ENCODE measurements at places on chromosomes 4 and X.

DNA sequence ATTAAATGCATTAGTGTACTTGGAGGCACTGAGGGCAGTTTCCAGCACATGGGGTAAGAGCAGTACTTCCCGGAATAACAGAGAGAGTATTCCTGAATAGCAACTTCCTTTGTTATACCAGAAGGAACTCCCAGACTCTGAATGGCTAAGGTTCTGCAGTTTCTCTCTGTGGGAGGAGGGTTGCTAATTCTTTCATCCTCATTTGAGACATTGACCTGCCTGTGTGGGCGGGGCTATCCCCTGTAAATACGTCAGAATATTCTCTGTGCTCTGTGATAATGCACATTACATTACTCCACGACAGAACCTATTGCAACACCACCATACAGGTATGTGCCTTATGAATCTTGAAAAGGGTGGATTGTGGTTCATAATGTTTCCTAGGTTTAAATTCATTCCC, 52.7 kb downstream of the SPINK2 start:
- no peaks in the 10 kb centered on the region for H3K36me3 ChIP-seq
- H3K4me1 ChIP-seq, result no peaks in the 10 kb centered on the region
- H3K27ac ChIP-seq, result no peak overlapping the region
- no peaks in the 10 kb centered on the region for H3K27me3 ChIP-seq
- no peak for DNase-seq

DNA sequence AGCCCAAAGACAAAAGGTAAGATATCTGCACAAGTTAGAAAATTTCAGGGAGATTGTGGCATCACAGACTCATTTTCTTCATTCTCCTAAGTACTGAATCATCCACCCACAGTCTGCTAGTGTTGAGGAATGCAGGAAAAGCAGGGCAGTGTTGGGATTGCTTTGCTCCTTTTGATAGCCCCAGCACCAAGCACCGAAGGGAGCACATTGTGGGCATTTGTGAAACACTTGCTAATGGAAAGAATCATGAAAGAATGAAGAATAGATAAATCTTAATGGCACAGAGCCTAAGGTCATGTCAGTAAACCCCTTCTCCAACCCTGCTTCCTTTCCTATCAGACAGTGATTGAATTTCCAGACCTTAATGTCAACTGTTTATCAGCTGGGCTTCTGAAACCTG, 103.1 kb upstream of the GPRIN3 start:
- DNase-seq, result no peak
- no peaks in the 10 kb centered on the region for H3K36me3 ChIP-seq
- H3K4me1 ChIP-seq, result no peaks in the 10 kb centered on the region
- H3K27ac ChIP-seq, result no peak overlapping the region

DNA sequence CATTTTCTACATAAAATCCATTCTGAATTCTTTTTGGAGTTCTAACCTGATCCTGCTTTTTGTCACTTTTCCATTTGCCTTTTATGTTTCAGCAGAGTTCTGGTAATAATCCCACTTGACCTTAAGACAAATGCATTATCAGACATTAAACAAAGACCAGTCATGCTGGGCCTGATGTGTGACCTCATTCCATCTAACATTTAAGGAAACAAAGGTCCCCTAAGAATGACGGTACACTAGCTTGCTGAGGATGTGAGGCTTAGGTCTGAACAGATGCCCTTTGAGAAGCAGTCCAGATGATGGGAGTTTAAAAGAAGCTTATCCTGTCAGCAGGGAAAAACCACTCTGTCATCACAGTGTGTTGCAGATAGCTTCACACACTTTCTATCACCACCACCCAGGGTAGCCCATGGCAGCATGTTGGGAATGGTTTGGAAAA, 38.1 kb upstream of the PDE5A start:
- no peak overlapping the region for H3K27ac ChIP-seq
- no peaks in the 10 kb centered on the region for H3K36me3 ChIP-seq
- peaks cover 7% of the 10 kb centered on the region for H3K27me3 ChIP-seq
- no peak for DNase-seq

DNA sequence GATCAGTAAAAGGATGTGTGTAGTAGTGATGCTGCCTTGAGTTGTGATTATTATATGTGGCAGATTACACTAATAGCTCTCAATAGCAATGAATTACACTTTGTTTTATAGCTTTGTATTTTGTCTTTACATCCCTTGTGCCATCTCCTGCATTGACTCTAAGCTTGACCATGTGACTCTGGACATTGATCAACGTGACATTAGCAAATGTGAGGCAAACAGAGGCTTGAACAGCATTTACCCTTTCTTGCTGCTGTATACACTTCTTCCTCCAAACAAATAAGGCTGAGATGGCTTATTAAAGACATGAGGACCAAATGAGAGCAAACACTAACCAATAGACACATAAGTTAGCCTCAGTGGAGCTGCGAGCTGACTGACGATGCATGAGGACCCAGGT, 63.5 kb downstream of the MAD2L1 start:
- no peaks in the 10 kb centered on the region for H3K36me3 ChIP-seq
- no peak overlapping the region for H3K27ac ChIP-seq
- H3K4me3 ChIP-seq, result no peak overlapping the region
- H3K4me1 ChIP-seq, result peaks cover 2% of the 10 kb centered on the region
- no peak for DNase-seq

DNA sequence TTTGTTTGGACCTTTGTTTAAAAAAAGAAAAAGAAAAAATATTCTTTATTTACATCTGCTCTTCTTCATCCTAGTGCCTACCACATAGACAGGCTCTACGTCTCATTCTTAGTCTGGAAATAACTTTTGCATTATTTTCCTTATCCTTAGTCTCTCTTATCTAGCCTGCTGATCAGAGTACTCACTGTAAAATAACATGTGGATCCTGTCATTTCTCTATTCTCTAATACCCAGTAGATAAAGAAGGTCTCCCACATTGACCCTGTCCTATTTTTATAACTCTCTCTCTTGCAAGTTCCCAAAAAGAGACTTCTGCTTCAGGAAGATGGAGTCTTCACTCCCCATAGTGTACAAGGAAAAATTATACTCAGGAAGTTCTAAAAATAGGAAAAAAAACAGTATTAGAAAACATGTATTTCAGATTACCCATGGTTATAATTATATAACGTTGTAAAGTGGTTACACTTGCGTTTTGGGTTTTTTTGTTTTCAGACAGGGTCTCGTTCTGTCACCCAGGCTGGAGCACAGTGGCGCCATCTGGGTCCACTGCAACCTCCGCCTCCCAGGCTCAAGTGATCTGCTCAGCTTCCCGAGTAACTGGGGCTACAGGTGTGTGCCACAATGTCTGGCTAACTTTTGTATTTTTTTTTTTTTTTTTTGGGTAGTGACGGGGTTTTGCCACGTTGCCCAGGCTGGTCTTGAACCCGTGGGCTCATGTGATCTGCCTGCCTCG, 23.8 kb downstream of the ZFX start:
- H3K27ac ChIP-seq, result peak overlapping the region; percentile 24
- no peaks in the 10 kb centered on the region for H3K27me3 ChIP-seq
- DNase-seq, result no peak
- peaks cover 26% of the 10 kb centered on the region for H3K36me3 ChIP-seq

GRCh38 chr4:77881460-77882295, 19.0 kb downstream of the MRPL1 start:
- no peak overlapping the region for H3K27ac ChIP-seq
- H3K27me3 ChIP-seq, result no peaks in the 10 kb centered on the region
- no peak overlapping the region for H3K4me3 ChIP-seq
- DNase-seq, result no peak
- peaks cover 52% of the 10 kb centered on the region for H3K36me3 ChIP-seq
- peaks cover 28% of the 10 kb centered on the region for H3K4me1 ChIP-seq

- H3K4me1 ChIP-seq, result no peaks in the 10 kb centered on the region
- no peak for DNase-seq
- H3K4me3 ChIP-seq, result no peak overlapping the region
Observed at GRCh38 chr4:63211375-63211774, 1197.9 kb downstream of the TECRL start.

DNA sequence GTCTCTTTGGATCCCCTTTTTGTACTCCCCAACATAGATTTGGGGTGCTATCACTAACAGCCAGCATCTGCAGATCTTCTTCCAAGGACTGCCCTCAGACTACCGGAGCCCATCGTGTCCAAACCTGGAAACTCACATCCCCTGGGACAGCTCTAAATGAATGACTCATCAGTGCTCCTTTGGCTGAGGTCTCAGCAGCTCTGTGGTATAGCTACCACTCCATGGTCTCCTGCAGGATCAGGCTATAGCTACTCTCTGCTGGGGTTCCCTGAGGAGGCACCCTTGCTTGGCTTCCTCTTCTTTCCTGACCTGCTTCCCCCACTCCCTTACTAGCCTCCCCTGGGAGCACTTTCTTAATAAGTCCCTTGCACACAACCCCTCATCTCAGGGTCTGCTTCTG, 97.5 kb upstream of the PRPS2 start:
- H3K27me3 ChIP-seq, result no peaks in the 10 kb centered on the region
- H3K4me1 ChIP-seq, result no peaks in the 10 kb centered on the region
- no peak overlapping the region for H3K4me3 ChIP-seq

DNA sequence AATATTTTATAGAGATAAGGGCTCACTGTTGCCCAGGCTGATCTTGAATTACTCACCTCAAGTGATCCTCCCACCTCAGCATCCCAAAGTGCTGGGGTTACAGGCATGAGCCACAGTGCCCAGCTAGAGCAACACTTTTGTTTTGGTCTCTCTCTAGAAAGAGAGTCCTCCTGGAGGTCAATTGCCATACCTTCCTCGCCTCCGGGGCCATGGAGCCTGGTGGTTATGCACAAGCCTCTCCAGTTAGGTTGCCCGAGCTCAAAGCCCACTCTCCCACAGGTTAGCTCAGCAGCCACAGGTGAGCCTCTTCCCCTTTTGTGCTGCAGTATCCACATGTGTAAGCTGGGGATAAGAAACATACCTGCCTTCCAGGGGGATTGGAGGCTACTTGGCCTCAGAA, 24.2 kb upstream of the MAN2B2 start:
- no peak overlapping the region for H3K4me3 ChIP-seq
- no peak for DNase-seq
- peaks cover 44% of the 10 kb centered on the region for H3K27me3 ChIP-seq
- H3K36me3 ChIP-seq, result no peaks in the 10 kb centered on the region
- no peaks in the 10 kb centered on the region for H3K4me1 ChIP-seq

GRCh38 chr4:93646233-93646930, 182.2 kb upstream of the ATOH1 start:
- no peak for DNase-seq
- H3K27ac ChIP-seq, result no peak overlapping the region
- no peak overlapping the region for H3K4me3 ChIP-seq
- no peaks in the 10 kb centered on the region for H3K36me3 ChIP-seq
- H3K4me1 ChIP-seq, result no peaks in the 10 kb centered on the region

DNA sequence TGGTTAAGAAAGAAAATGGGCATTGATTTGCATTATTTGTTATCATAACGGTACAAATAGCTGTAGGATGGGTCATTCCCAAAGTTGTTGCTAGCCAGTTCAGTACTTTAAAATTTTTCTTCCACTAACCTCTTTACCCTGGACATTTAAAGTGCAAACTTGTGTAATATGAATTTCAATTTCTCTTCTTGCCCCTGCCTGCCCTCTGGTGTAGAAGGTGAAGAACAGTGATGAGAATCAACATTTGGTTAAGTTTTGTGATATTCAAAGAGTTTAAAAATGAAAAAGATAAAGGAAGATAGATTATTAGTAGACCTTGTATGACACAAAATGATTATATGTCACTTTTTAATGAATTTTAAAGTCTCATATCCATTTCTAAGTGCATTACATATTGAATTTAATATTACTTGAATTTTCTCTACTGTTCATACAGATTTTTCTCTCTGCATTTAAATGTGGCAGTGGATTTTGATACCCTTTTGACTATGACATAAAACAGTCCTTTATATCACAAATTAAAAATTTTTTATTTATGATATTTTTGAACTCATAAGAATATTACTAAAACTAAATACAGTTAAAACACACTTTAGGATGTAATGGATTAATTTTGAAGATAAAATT, 337.7 kb downstream of the BMPR1B start:
- peaks cover 4% of the 10 kb centered on the region for H3K4me1 ChIP-seq
- H3K4me3 ChIP-seq, result no peak overlapping the region
- H3K36me3 ChIP-seq, result no peaks in the 10 kb centered on the region
- H3K27ac ChIP-seq, result no peak overlapping the region
- peak; percentile 8 for DNase-seq
- H3K27me3 ChIP-seq, result peaks cover 3% of the 10 kb centered on the region

DNA sequence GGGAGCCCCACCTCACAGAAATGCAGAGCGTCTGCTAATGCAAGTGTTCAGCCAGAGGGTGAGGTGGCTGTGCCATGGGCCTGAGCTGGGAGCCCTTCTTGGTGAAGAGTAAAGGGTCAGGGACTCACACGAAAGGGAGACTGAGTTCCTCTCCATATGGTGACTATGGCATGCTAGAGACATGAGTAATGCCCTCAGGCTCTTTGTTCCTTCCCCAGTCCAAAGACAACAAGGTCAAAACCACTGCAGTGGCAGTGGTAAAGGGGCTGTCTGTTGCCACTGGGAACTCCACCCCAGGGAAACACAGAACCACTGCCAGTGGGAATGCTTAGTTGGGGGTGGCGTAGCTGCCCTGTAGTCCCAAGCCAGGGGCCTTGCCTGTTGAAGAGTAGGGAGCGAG, 22.4 kb downstream of the RAB40AL start:
- H3K4me3 ChIP-seq, result no peak overlapping the region
- no peaks in the 10 kb centered on the region for H3K27me3 ChIP-seq
- no peak for DNase-seq
- no peaks in the 10 kb centered on the region for H3K4me1 ChIP-seq
- no peak overlapping the region for H3K27ac ChIP-seq
- H3K36me3 ChIP-seq, result no peaks in the 10 kb centered on the region

- H3K4me1 ChIP-seq, result peaks cover 4% of the 10 kb centered on the region
- no peak overlapping the region for H3K4me3 ChIP-seq
- H3K36me3 ChIP-seq, result peaks cover 18% of the 10 kb centered on the region
- DNase-seq, result no peak
- no peaks in the 10 kb centered on the region for H3K27me3 ChIP-seq
Observed at GRCh38 chrX:49111791-49112190, 11.7 kb downstream of the GPKOW start.

GRCh38 chrX:153595859-153596857, 2.8 kb downstream of the CCNQ start:
- no peak overlapping the region for H3K4me3 ChIP-seq
- no peaks in the 10 kb centered on the region for H3K27me3 ChIP-seq
- H3K4me1 ChIP-seq, result peaks cover 32% of the 10 kb centered on the region

DNA sequence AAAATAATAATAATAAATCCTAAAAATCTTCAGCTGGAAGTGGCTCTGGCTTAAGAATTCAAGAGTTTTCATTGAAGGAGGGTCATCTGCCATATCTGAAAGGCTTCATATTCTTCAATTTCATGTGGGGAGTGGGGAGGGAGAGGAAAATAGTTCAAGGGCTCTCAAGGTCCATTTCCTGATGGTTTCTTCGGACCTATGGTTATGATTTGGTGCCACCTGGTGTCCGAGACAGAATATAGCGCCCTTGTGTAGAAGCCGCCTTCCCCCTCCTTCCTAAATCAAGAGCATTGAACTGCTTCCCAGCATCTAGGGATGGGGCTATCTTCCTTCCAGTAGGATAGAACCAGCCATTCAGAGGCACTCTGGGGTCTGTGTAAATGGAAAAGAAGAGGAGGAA, 34.3 kb downstream of the NLGN3 start:
- DNase-seq, result peak; percentile 53
- H3K27me3 ChIP-seq, result no peaks in the 10 kb centered on the region
- H3K4me1 ChIP-seq, result peaks cover 17% of the 10 kb centered on the region
- H3K27ac ChIP-seq, result peak overlapping the region; percentile 46
- no peak overlapping the region for H3K4me3 ChIP-seq

GRCh38 chr4:37073226-37073840, 171.2 kb upstream of the NWD2 start:
- DNase-seq, result no peak
- H3K27me3 ChIP-seq, result no peaks in the 10 kb centered on the region
- H3K4me3 ChIP-seq, result no peak overlapping the region
- no peak overlapping the region for H3K27ac ChIP-seq

- peaks cover 54% of the 10 kb centered on the region for H3K36me3 ChIP-seq
- H3K4me3 ChIP-seq, result peak overlapping the region; percentile 16
- peak overlapping the region; percentile 77 for H3K27ac ChIP-seq
- no peak for DNase-seq
- H3K4me1 ChIP-seq, result peaks cover 35% of the 10 kb centered on the region
- no peaks in the 10 kb centered on the region for H3K27me3 ChIP-seq
Observed at GRCh38 chr4:48898733-48899431, 7.7 kb downstream of the OCIAD2 start.

Data from activated naive CD4-positive, alpha-beta T cell treated with anti-CD3 and anti-CD28 coated beads for 36 hours (primary cell).